Muscle of back (tissue), 13 donors: ENCODE measurements at places on chromosomes 7 and 10. TPM values are rescaled to one million over a fixed set of nuclear protein-coding genes. Genes with fewer than 3 reads are reported as not detected.

DNA sequence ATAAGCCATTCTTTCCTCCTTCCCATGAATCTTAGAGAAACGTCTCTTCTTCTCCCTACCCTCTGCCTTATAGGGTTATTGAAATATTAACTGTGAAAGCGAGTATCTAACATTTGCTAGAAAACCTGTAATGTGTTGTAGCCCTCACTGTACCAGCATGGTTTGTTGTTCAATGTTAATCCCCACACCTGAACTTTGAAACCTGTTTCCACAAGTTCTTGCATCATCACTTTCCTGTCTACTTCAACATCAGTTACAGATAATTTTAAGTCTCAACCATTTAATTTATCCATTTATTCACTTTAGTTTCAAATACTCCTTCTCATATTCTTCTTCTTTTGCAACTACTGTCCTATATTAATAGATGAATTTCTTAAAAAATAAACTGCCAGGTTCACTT is 148.2 kb downstream of the ETV1 start:
- DNase-seq = no peak

GRCh38 chr7:74362266-74362665 is 73.1 kb downstream of the CLIP2 start:
- DNase-seq = no peak

- DNase-seq = no peak
Observed at GRCh38 chr10:32073659-32074058, 17.4 kb upstream of the KIF5B start.

GRCh38 chr10:34045571-34046190 is 711.2 kb upstream of the NRP1 start:
- no peak for DNase-seq

DNA sequence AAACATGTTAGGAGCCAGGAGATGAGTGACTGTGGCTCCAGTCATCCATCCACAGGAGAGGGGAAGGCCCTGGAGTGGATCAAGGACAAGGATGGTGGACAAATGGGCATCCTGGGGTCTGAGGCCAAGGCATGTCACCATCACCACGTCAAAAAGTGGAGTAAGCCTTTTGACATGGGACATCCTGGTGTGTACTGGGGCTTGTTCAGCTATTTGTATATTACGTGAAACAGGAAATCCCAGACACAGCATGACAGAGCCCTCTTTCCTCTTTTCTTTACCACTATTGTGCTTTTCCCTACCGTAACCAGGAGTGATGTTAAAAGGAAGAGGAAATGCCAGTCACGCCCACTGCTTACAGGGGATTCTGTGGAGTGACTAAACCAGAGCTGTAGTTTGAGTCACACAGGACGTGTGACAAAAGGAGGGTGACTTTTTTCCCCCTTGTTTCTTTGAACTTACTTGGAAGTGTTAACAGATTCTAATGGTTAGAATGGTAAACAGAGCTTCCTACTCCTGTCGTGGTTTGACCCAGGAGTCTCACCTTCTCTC is 15.4 kb downstream of the ACSL5 start:
- DNase-seq = peak; percentile 19

Gene TUBB8
- 0.33 TPM for polyA plus RNA-seq

Gene SYT15
- 2.1 TPM for polyA plus RNA-seq

Gene CFAP43
- 0.15 TPM for polyA plus RNA-seq

Gene TCERG1L
- polyA plus RNA-seq = 0.28 TPM

GRCh38 chr7:99996755-99997544 is 18.4 kb upstream of the ZKSCAN1 start:
- DNase-seq = no peak

Gene AOAH
- polyA plus RNA-seq = 5.0 TPM

Gene PON3
- 5.1 TPM for polyA plus RNA-seq

Gene GPR15LG
- not detected for polyA plus RNA-seq

DNA sequence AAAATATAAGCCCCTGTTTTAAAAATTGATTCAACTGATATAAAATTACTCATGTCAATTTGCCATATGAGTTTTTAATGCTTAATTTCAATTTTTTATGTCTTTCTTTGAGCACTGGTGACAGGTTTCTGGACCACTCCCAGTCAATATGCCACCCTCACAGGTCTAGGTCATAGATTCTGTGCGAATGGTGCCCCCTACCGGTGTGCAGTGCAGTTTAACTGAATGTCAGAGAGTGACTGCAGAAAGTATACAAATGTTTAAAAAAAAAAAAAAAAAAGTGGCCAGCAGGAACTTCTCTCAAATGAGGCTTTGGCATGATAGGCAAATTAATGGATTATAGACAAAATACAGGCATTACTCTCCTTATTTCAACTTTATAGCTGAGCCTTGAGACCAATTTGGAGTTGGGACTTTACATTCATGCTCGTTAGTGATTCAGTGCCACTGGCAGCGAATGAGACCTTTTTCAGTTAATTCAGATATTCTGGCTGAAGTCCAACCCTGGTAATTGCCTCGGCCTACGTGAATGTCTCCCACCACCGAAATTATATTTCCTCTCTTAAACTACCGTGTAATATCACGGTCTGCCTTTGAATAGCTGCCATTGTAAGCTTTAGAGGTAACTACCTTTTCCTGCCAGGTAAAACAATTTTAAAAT is 427.6 kb downstream of the PHTF2 start:
- no peak for DNase-seq

Gene ZNF425
- 2.9 TPM for polyA plus RNA-seq

GRCh38 chr7:148633761-148634160 is 43.2 kb downstream of the C7orf33 start:
- DNase-seq = no peak

- no peak for DNase-seq
Observed at GRCh38 chr7:37944737-37945054, 24.3 kb downstream of the EPDR1 start.

DNA sequence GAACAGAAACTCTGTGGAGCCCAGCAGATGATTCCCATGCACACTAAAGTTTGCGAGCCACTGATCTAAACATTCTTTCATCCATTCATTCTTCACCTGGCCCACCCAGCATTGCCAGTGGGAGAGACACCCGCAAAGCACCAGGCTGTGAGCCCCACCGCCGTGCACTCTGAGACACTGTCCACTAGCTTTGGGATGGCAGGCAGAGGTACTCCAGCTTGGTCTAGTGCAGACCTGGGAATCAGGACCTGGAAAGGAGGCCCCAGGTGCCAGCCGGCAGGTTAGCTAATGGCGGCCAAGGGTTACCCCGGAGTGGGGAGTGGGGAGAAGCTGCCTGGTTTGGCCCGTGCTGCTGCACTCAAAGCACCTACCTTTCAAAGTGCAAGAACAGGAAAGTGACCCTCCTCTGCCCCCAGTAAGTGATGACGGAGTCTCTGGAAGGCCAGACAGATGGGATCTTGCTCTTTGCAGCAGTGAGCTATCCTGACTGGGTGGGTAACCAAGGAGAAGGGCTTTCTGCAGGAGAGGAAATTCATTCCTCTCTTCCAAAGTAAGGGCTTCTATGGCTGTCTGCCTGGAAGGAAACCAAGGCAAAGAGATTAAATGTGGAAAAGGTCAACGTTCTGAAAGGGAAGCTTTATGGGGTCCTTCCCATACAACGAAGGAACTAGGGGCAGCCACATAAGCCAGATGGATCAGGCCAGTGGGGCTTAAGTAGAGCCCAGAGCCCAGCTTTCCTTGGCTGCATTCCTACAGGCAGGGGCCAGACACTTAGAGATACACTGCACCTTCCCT is 74.2 kb upstream of the LRRC4 start:
- DNase-seq = no peak

Gene TSPAN15
- polyA plus RNA-seq = 67.3 TPM

- no peak for DNase-seq
Observed at GRCh38 chr7:37097276-37097675, 351.4 kb downstream of the ELMO1 start.

Gene MEPCE
- 25.2 TPM for polyA plus RNA-seq

DNA sequence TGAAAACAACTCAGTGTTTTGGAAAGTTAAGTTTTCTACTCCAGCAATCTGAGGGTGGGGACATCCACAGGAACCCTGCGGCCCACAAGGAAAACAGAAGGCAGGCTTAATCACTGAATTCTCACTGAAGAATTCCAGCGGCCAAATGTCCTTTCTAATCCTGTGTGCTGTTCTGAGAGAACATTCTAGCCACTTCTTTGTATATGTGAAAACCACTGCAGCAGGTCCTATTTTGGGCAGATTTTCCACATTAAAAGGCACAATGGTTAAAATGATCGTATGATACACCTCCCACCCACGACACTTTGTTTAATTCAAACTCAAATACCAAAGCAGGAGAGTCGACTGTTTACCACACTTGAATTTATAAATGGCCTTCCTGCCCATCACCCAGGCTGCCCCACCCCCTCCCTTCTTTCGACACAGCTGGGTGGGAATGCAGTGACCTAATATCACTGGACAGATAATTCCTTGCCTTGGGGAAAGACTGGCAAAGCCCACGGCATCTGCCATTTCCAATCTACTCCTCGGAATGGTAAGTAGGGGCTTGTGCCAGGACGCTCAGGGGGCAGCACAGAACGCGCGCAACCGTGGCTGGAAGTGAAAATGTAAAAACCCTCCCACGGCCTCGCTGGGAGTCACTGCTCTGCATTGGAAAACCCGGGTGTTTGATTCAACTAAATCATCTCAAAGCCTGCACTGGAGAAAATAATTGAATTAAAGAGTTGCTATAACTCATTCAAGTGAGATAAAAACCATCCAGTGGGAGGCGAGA is 67.0 kb downstream of the CTBP2 start:
- no peak for DNase-seq

DNA sequence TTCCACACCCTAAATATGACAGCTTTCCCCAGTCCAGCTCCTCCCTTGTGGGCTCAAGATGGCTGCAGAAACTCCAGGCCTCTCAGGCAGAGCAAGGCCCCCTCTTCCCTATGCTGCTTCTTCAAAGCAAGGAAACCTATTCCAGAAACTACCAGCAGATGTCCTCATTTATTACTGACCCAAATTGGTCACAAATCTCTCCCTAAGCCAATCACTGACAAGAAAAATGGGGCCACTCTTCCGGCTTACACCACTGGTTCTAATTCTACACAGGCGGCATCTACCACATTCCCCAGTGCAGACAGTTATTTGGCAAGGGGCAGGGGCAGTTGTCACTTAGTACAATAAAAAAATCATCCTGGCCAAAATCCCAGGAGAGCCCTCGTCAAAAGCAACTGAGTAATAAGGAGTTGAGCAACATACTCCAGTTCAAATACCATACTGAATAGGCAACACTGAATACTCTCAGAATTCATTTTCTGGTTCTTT is 150.4 kb downstream of the SFMBT2 start:
- DNase-seq = peak; percentile 81

GRCh38 chr7:2044883-2045471 is 187.8 kb downstream of the MAD1L1 start:
- DNase-seq = no peak

DNA sequence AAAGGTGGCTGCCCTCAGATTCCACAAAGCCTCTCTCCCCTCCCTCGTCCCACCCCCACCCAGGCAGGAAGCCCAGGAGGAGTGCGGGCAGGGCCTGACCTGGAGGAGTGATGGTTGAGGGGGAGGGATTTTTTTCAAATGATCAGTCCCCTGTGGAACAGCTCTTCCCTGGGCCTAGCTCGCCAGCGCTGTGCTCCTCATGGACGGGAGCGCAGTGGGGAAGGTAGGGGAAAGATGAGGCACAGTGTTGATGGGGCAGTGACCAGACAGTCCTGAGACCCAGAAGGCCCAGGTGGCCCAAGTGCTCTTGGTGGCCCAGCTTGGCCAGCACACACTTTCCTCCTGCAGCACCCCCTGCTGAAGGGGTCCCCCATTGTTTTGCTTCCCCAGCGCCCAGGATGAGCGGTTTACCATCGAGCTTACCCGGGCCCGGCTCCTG is 8.5 kb downstream of the SAP25 start:
- no peak for DNase-seq

GRCh38 chr10:47240173-47240572 is 59.8 kb upstream of the GDF10 start:
- no peak for DNase-seq

DNA sequence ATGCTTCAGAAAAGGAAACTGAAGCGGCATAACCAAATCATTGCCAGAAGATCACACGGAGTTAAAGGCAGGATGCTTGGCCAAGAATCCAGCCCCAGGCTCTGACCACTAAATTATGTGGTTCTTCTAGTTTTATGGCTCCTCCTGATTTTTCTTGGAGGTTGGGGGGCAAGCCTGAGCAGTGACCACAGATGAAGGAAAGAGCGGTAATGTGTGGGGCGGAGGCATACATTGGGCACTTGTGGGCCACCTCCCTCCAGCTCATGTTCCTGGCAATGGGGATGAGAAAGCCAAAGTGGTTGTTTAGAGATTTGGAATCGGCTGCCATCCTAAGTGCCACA is 3.2 kb downstream of the TRPV6 start:
- DNase-seq = no peak

Gene RBP4
- 0.98 TPM for polyA plus RNA-seq

- DNase-seq = peak; percentile 7
Observed at GRCh38 chr7:49099587-49100326, 175.4 kb downstream of the CDC14C start.

DNA sequence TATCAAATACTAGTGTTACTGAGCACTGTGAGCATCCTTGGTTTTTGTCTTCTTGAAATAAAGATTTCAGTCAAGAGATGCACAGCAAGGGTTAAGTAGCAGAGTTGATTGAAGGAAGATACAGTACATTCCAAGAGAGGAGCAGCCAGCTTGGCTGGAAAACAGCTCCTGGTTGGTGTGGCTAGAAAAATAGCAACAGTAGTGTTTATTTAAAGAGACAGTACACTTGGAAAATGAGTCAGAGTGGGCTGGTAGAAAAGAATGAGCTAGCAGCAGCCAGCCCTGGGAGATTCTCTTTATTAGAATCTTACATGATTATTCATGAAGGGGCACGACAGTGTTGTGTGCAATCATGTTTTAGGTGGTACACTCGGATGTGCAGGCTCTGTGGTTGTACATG is 1016.4 kb upstream of the SORCS1 start:
- peak; percentile 21 for DNase-seq

Gene IGFBP1
- polyA plus RNA-seq = 2.8 TPM
